ENCODE measurements at places on chromosomes 6 and 20. TPM values are rescaled to one million over a fixed set of nuclear protein-coding genes. Genes with fewer than 3 reads are reported as not detected.

The GNMT gene
- 0.20 TPM for total RNA-seq

The METTL24 gene
- total RNA-seq, result 0.26 TPM

The TMEM14C gene
- total RNA-seq, result 67.0 TPM

The FGD2 gene
- 1.7 TPM for total RNA-seq

The MLN gene
- total RNA-seq, result not detected

The TMEM74B gene
- total RNA-seq, result 1.5 TPM

The ZNF165 gene
- 4.3 TPM for total RNA-seq

The PTCHD4 gene
- total RNA-seq, result not detected

The FLRT3 gene
- total RNA-seq, result not detected

The VSTM2L gene
- total RNA-seq, result not detected

The TSPO2 gene
- total RNA-seq, result not detected

The AGPAT4 gene
- total RNA-seq, result 1.9 TPM

The SASH1 gene
- total RNA-seq, result 0.04 TPM

The HMGN3 gene
- 74.8 TPM for total RNA-seq
